HFFc6 (cell line): ENCODE measurements at places on chromosomes 2 and 18. TPM values are rescaled to one million over a fixed set of nuclear protein-coding genes. Genes with fewer than 3 reads are reported as not detected.

The OXER1 gene
- total RNA-seq = not detected in 3 replicates

The TMEM37 gene
- 0.18 TPM in 1 of 3 replicates, not detected in the others for total RNA-seq

The B4GALT6 gene
- not detected in 3 replicates for total RNA-seq

- DNase-seq = peak; percentile 48
Measured at GRCh38 chr2:36290306-36290856, 65.2 kb upstream of the CRIM1 start.

- DNase-seq = no peak
Measured at GRCh38 chr2:117064021-117064420, 750.5 kb upstream of the DDX18 start.

DNA sequence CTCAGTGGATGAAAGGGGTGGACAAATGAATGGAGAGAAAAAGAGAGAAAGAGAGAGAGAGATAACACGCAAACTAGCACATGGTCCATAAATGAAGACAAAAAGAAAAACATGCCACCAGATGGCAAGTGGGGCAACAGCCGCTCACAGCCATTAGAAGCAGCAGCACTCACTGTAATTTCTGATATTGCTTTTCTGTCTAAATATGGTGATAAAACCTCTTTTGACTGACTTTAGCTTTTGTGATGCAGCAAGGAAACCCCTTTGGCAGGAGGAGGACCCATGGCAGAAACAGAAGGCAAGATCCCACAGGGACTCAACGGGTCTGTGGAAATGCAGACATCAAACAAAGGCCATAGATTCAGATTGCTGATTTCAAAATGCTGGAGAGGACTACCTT, 88.0 kb upstream of the CDH20 start:
- no peak for DNase-seq

- DNase-seq = peak; percentile 7
Measured at GRCh38 chr2:138536302-138536701, 34.7 kb downstream of the SPOPL start.

- DNase-seq = no peak
Measured at GRCh38 chr2:239471011-239471792, 70.4 kb upstream of the HDAC4 start.

DNA sequence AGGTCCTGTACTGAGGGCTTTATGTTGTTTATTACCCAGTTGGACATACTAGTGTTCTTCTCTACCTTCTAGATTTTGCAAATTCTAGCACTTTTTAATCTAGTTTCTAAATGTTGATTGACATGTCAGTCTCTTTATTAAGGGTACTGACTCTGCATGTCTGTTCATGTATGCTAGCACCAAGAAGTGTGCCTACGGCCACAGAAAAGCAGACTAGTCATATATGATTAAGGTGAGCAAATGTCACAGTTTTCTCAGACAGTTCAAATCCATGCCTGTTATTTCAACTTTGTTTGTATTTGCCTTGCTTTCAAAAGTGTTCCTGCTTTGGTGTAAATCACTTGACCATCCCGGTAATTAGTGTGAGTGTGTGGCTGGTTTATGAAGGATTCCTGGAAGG, 145.0 kb upstream of the DSEL start:
- no peak for DNase-seq

- DNase-seq = no peak
Measured at GRCh38 chr2:233075966-233076339, 15.8 kb downstream of the INPP5D start.

DNA sequence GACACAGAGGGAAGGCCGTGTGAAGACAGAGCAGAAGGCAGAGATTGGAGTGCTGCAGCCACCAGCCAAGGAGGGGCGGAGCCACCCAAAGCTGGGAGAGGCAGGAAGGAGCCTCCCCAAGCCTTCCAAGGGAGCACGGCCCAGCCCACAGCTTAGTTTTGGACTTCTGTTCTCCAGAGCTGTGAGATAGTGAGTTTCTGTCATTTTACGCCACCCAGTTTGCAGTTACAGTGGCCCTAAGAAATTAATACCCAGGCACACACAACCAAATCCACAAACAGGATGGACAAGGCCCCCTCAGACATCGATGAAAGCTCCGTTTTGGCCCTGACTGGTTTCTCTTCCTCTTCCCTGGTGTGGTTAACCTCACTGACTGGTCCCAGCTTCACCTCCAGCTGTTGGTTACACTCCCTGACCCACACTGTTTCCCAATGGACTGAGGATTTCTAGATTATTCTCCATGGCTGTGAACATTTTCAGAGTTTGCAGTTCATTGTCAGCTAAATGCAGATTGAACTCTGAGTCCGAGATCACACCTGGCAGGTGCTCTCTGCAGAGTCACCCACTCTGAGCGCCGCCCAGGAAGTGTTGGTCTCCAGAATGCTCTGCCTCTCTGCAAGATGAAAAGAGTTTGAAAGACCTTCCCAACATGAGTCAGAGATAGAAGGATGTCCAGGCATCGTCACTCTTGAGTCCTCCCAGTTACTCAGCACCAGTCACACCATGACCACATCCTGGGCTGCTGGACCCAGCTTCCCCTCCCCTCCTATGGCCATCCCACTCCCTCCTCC, 100.2 kb downstream of the TWIST2 start:
- peak; percentile 91 for DNase-seq

- DNase-seq = no peak
Measured at GRCh38 chr2:120219291-120219690, 3.9 kb downstream of the TMEM185B start.

GRCh38 chr2:181393472-181393871, 63.7 kb upstream of the ITGA4 start:
- peak; percentile 76 for DNase-seq
